ENCODE measurements at places on chromosomes 7 and 10.

- DNase-seq = no peak
Observed at GRCh38 chr10:64037071-64037661, 516.0 kb downstream of the REEP3 start.

DNA sequence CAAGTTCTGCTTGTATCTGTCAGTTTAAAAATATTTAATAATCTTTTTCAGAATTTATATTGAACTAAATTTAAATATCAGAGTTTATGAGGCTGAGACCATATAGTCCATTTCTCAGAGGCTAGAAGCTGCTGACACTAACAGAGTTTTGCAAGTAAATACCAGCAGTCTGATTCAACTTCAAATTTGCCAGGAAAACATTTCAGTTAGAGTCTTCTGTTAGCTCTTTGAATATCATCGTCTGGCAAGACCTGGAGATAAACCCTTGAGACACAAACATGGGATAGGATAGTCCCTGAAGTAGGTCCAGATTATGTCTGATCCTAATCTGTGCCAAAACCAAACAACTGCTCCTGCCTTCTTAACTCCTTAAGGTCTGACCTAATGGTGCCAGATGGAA lies 472.8 kb upstream of the STEAP1 start:
- DNase-seq = no peak

- DNase-seq = peak; percentile 71
Observed at GRCh38 chr7:786472-787255, 45.6 kb upstream of the SUN1 start.

DNA sequence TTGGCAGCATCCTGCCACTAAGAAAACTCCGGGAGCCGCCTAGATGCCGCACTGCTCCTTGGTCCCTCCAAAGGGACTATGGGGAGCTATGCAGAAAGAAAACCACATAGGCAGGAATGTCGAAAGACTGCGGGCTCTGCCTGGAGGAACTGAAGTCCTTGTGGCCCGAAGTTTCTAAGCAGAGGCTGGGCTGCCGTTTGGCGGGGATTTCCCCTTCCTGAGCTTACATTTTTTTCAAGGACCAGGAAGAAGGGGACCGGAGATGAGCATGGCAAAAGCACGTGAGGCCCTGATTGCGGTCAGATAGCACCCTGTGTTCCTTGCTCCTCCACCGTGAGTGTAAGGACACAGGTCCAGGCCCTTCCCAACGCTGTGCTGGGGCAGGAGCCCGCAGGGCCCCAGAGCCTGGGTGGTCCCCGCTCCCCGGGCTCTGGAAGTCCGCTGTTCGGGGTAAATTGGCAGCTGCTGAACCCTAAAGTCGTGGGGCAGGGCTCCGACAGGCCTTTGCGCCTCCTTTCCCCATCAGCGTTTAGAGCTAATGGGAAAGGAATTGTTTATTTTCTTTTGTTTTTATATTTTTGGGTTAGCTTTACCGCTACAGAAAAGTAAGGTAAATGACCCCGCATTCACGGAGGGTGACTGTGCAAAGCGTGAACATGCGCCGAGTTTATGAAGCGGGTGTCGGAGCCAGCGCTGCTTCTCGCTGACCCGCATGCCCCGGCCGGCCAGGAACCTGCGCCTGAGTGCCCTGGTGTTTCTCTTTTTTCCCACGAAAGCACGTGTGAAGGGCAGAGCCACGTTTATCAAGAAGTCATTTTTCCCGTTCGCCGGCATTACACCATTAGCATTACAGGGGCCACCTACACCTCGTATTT lies 356.5 kb upstream of the ZNF32 start:
- no peak for DNase-seq

DNA sequence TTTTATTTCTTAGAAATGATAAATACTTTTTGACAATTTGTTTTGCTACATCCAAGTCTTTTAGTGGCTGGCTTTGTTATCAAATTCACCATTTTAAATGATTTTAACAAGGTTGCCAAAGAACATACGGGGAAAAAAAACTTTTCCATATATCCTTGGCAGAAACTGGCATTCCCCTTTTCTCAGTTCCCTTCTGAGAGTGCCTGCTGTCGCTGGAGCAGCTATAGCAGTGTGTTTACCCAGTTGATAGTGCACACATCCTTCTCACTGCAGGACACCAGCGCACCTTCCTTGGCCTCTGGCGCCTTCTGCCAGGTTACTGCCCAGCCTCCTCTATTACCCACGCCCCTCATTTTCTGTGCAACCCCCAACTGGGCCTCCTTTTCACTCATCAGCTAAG lies 94.1 kb downstream of the ALOX5 start:
- DNase-seq = no peak
